ENCODE measurements at places on chromosomes 6 and 20.

GRCh38 chr6:88908598-88909548 is 54.5 kb downstream of the RNGTT start:
- no peak overlapping the region for H3K4me3 ChIP-seq
- no peak for DNase-seq
- peak overlapping the region; percentile 18 for H3K27ac ChIP-seq

- H3K27me3 ChIP-seq = peaks cover 51% of the 10 kb centered on the region
- H3K4me3 ChIP-seq = peak overlapping the region; percentile 47
- no peak for DNase-seq
- H3K4me1 ChIP-seq = peaks cover 17% of the 10 kb centered on the region
Measured at GRCh38 chr20:47783828-47784598, 1.3 kb downstream of the SULF2 start.

GRCh38 chr6:165637586-165637985 is 25.5 kb downstream of the PDE10A start:
- no peak for DNase-seq
- H3K27ac ChIP-seq = no peak overlapping the region
- H3K4me1 ChIP-seq = peaks cover under 1% of the 10 kb centered on the region

- H3K4me1 ChIP-seq = no peaks in the 10 kb centered on the region
- no peak for DNase-seq
- no peak overlapping the region for H3K4me3 ChIP-seq
- no peak overlapping the region for H3K27ac ChIP-seq
- peaks cover 24% of the 10 kb centered on the region for H3K36me3 ChIP-seq
- H3K27me3 ChIP-seq = no peaks in the 10 kb centered on the region
Measured at GRCh38 chr20:2919518-2920245, 46.4 kb downstream of the PTPRA start.

DNA sequence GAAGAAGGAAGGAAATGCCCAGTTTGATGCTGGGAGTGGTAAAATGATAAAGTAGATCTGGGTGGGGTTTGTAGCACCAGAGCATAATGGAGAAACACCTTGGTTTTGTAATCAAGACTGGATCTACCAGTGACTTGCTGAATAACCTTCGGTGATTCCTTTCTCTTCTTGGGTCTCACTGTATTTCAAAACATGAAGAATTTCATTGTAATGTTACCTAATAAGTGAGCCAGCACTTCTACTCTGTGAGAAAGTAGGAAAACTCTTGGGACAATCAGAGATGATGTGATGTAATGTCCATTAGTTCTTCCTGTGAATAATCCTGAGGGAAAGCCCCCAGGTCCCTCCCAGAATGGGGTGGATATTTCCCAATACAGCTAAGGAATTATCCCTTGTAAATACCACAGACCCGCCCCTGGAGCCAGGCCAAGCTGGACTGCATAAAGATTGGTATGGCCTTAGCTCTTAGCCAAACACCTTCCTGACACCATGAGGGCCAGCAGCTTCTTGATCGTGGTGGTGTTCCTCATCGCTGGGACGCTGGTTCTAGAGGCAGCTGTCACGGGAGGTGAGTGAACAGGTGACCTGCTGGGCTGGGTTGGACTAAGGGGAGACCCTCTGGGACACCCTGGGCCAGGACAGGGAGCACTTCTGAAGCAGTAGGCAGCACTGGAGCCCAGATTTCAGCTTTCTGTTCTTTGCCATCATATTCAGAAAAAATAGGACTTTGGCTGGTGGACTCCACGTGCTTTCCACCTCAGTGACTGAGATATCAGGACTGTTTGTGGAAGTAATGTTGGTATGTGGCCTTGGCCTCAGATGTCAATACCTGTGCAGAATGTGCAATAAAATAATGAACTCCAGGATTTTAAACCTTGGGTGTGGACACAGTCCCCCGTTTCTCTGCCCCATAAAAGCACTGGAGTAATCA is at the start of gene PI3:
Gene PI3, plus strand, starts transcription at position 469 of the 931 bp plus-strand sequence. Its CDS starts 21 bp downstream, at position 490.
- H3K27ac ChIP-seq = no peak within 1 kb of the TSS
- H3K4me3 ChIP-seq = no peak within 1 kb of the TSS
- no peak for DNase-seq
- H3K4me1 ChIP-seq = peaks cover 2% of the 10 kb centered on the region
